ENCODE measurements at places on chromosomes 1 and 21. TPM values are rescaled to one million over a fixed set of nuclear protein-coding genes. Genes with fewer than 3 reads are reported as not detected.

DNA sequence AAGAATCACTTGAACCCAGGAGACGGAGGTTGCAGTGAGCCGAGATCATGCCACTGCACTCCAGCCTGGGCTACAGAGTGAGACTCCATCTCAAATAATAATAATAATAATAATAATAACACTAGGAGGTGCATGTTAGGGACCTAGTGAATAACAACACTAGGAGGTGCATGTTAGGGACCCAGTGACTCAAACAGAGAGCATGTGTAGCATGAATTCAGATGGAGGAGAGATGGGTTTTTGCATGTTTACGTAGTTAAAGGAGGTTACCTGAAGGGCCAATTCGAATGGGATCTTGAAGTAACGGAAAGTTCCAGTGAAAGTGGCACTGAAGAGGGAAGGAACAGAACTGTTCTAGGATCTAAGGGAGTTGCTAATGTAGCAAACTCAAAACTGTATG is 7.1 kb upstream of the KCNK1 start:
- DNase-seq: no peak
- H3K4me1 ChIP-seq: no peaks in the 10 kb centered on the region
- no peak overlapping the region for H3K4me3 ChIP-seq
- H3K36me3 ChIP-seq: peaks cover 1% of the 10 kb centered on the region
- H3K27ac ChIP-seq: no peak overlapping the region

- no peak for DNase-seq
- no peak overlapping the region for H3K27ac ChIP-seq
- no peaks in the 10 kb centered on the region for H3K27me3 ChIP-seq
- H3K36me3 ChIP-seq: no peaks in the 10 kb centered on the region
Measured at GRCh38 chr21:23111070-23111600, 2112.9 kb downstream of the NCAM2 start.

DNA sequence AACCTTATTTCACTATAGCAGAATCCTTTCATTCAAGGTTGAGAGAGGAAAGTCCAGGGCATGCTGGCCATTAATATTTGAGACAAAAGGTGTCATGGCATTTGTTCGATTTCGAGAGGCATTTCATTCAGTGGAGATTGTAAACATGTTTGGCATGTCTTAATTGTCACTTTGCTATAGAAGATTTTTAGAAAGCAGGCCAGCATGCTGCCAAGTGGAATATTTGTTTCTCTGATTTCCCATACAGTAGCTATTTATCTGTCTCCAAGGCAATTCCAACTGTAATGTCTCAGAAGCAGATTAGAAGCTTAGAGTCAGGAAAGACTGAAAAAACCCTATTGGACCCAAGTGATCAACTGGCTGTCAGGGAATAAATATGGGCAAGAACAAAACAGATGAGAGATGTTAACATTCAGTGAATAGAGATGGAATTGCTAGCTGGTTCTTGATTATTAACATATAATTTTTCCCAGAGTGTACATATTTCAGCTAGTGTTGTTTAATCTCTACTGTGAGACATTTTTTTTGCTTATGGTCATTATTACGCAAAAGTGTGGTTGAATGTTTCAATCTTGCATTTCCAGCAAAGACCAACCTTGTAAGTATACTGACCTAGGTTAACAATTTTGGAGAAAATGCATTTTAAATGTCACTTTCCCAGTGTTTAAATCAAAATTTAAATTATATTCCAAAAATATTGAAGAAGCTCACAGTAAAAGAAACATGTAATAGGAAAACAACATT is 174.6 kb downstream of the KCNK2 start:
- DNase-seq: no peak
- H3K4me1 ChIP-seq: no peaks in the 10 kb centered on the region
- peaks cover 2% of the 10 kb centered on the region for H3K27me3 ChIP-seq
- H3K27ac ChIP-seq: no peak overlapping the region
- H3K4me3 ChIP-seq: no peak overlapping the region

DNA sequence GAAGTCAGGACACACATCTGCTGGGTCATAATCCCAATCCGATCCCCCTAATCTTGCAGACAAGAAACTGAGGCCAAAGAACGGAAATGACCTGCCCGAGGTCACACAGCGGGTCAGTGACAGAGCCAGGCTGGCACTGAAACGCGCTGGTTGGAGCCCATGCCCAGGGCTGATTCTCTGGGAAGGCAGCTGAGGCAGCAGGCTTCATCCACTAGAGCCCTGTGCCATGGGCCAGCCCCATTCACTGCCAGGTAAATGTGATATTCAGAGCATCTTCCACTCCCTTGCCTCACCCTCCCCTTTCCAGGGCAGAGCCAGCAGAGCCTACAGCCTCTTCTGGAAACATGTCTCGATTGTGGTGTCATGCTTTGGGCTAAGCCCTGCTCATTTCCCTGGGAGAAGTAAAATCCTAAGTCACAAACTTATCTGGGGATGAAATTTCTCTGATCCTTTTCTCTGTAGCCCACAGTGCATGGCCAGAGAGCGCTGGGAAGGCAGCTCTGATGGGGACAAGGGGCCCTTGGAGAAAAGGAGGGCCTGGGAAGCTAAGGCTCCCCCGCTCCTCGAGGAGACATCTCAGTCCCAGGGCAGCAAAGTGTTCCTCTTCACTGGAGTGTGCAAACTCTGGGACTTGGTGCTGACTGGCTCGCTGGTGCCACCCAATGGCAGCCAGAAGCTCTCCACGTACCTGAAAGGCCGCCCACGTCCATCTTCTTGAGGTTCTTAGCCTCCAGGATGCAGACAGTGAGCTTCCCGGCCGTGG is 110.4 kb downstream of the SYT2 start:
- DNase-seq: peak; percentile 72
- H3K27me3 ChIP-seq: peaks cover 7% of the 10 kb centered on the region
- H3K36me3 ChIP-seq: no peaks in the 10 kb centered on the region
- H3K4me3 ChIP-seq: no peak overlapping the region

DNA sequence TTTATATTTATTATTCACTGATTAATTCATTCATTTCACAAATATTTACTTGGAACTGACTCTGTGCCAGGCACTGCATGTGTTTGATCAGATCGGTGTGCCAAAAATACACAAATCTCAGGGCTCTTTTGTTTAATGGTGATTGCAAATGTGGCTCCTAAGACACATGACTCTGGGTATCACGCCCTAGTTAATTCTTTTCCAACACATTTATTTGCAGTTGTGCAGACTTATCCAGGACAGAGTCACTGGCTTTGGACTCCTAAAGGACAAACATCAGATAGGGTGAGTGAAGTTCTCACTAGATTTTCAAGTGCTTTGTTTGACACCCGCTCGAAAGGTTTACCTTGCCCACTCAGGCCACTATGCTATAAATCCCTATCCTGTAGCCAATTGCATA is 335.5 kb downstream of the BARHL2 start:
- no peak overlapping the region for H3K27ac ChIP-seq
- no peak overlapping the region for H3K4me3 ChIP-seq
- H3K4me1 ChIP-seq: peaks cover 3% of the 10 kb centered on the region
- no peaks in the 10 kb centered on the region for H3K27me3 ChIP-seq
- DNase-seq: no peak

The OR10Z1 gene
- not detected for total RNA-seq

The TDRD5 gene
- total RNA-seq: not detected
